ENCODE measurements at places on chromosomes 3 and 15. TPM values are rescaled to one million over a fixed set of nuclear protein-coding genes. Genes with fewer than 3 reads are reported as not detected.

UROC1 gene
- not detected for total RNA-seq

SSUH2 gene
- 0.66 TPM for total RNA-seq

FETUB gene
- total RNA-seq: not detected

GOLGA8T gene
- not detected for total RNA-seq

HESX1 gene
- total RNA-seq: not detected

THRB gene
- 0.56 TPM for total RNA-seq

MKRN2 gene
- 25.8 TPM for total RNA-seq

DNA sequence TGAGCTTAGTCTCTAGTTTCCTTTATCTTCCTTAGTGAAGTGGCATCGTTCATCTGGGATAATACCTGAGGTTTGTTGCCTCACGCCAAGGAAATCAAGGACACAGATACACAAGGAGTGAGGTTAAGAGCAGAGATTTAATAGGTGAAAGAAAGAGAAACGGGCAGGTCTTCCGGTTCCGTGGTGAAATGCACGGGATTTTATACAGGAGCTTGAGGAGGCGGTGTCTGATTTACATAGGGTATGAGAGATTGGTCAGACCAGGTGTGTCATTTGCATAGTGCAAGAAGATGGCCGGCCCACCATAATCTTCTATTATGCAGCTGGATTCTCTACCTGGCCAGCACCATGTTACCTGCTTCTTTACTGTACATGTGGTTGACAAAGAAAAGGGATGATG, 17.2 kb downstream of the ARRDC4 start:
- no peak overlapping the region for H3K27ac ChIP-seq
- H3K4me3 ChIP-seq: no peak overlapping the region
- H3K4me1 ChIP-seq: peaks cover 8% of the 10 kb centered on the region

- no peak overlapping the region for H3K4me3 ChIP-seq
- peaks cover 5% of the 10 kb centered on the region for H3K27me3 ChIP-seq
- peaks cover 32% of the 10 kb centered on the region for H3K4me1 ChIP-seq
- H3K27ac ChIP-seq: peak overlapping the region; percentile 49
- peaks cover under 1% of the 10 kb centered on the region for H3K36me3 ChIP-seq
Observed at GRCh38 chr3:32460031-32460749, 42.5 kb downstream of the CMTM6 start.

- peaks cover 1% of the 10 kb centered on the region for H3K27me3 ChIP-seq
- H3K27ac ChIP-seq: no peak overlapping the region
- DNase-seq: no peak
- H3K4me1 ChIP-seq: peaks cover 4% of the 10 kb centered on the region
- H3K36me3 ChIP-seq: no peaks in the 10 kb centered on the region
Observed at GRCh38 chr3:177578488-177578887, 381.2 kb upstream of the TBL1XR1 start.

DNA sequence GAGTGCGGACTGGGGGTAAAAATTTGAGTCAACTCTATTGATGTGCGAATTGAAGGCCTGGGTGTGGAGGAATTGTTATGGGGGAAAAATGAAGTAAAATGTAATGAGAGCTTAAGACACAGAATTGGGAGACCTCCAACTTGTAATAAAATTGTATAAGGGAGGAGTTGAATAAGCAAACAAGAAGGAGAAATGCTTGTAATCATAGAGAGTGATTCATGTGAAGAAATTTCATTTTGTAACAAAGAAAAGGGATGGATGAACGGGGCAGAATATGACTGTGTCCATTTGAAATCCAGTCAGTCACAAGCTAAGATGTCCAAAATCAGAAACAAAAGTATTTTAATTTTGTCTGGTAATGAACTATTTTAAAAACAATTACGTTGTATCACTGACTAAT, 552.3 kb downstream of the NAALADL2 start:
- H3K27me3 ChIP-seq: no peaks in the 10 kb centered on the region
- no peak for DNase-seq
- H3K27ac ChIP-seq: no peak overlapping the region

DNA sequence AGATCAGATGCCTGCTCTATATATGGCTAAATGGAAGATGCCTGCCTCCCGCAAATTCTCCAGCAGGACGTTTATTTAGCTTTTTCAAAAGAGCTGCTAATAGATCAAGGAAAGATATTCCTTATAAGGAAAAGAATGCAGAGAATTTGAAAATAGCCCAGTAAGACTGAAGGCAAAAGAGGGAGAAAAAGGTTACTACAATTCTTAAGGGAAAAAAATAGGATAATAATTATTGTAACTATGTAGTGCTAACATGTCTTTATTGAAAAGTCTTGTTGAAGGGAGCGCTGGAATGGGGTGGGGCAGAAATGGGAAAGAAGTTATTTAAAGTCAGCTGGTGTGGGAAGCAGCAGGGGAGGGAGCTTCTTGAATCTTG, 2.9 kb downstream of the TPM1 start:
- peaks cover 22% of the 10 kb centered on the region for H3K4me1 ChIP-seq
- H3K27ac ChIP-seq: no peak overlapping the region
- DNase-seq: no peak
- no peaks in the 10 kb centered on the region for H3K36me3 ChIP-seq
- no peak overlapping the region for H3K4me3 ChIP-seq
- H3K27me3 ChIP-seq: peaks cover 22% of the 10 kb centered on the region

DNA sequence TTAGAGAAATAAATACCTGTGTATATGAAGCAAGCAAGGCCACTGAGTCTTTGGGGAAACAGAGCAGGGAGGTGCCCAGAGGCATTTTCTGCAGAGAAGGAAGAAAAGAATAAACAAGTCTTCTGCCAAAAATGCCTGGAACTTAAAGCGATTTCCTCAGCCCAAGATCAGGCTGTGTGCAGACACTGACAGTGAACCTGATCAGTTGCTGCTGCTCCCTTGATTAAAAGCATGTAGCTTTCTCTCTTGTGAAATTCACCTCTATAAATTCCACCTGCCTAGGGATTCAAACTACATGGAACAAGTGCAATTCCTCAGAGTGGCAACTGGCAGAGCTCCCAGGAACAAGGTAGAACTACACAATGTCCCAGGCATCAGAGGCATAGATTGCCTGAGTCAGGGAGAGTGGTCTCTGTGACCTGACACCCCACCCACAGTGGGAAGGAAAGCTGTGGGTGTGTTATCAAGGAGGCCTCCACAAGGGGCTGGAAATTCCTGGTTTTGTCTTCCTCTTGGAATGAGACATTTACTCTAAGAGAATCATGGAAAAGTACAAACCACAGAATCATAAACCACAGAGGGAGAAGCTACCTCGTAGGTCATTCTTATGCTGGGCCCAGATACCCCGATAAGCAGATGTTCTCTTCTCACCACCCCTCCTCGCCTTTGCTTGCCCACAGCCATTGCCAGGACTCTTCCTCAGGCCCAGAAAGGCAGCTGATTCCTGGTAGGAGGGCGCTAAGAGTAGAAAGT, 1.8 kb upstream of the ZBTB38 start:
- H3K4me3 ChIP-seq: no peak overlapping the region
- H3K4me1 ChIP-seq: peaks cover 3% of the 10 kb centered on the region
- H3K27me3 ChIP-seq: no peaks in the 10 kb centered on the region
- no peaks in the 10 kb centered on the region for H3K36me3 ChIP-seq

GRCh38 chr15:57382215-57382614, 5.9 kb downstream of the CGNL1 start:
- no peak overlapping the region for H3K27ac ChIP-seq
- H3K27me3 ChIP-seq: peaks cover 2% of the 10 kb centered on the region
- DNase-seq: no peak
- H3K4me1 ChIP-seq: peaks cover 14% of the 10 kb centered on the region

DNA sequence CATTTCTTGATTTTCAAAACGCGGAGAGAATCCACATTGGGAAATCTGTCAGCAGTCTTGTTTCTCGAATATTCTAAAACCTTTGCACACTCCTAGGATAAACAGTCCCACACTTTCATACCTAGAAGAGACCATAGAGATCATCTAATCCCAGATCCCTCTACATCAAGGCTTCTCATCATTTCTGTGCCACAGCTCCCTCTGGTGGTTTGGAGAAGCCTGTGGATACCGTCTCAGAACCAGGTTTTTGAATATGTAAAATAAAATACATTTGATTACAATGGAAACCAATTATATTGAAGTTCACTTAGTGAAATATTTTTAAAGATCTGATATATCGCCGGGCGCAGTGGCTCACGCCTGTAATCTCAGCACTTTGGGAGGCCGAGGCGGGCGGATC, 211.9 kb upstream of the GOLGA6L4 start:
- peak; percentile 35 for DNase-seq
- H3K4me3 ChIP-seq: no peak overlapping the region
- H3K27ac ChIP-seq: no peak overlapping the region
- peaks cover 5% of the 10 kb centered on the region for H3K4me1 ChIP-seq

DNA sequence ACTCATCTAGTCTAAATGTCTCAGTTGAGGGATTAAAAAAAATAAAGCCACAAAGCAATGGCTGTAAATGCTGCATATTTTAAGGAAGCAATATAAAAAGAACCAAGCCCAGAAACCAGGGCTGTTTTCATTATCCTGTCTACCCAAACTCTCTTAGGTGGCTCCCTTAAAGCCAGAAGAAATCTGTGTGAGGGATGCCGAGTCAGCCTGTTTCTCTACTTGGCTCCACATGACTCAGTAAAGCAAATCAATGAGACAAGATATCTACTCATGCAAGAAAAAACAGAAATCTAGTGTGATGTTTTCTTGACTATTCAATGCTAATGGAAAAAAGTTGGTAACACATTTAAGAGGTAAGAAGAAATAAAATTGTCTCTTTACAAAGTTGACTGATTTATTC, 296.2 kb downstream of the ZBTB20 start:
- no peak overlapping the region for H3K4me3 ChIP-seq
- H3K27me3 ChIP-seq: no peaks in the 10 kb centered on the region
- peaks cover 6% of the 10 kb centered on the region for H3K4me1 ChIP-seq
- H3K27ac ChIP-seq: no peak overlapping the region

GRCh38 chr3:172154768-172155664, 115.6 kb downstream of the FNDC3B start:
- H3K36me3 ChIP-seq: no peaks in the 10 kb centered on the region
- no peak overlapping the region for H3K27ac ChIP-seq
- peaks cover 9% of the 10 kb centered on the region for H3K4me1 ChIP-seq
- DNase-seq: no peak
- no peaks in the 10 kb centered on the region for H3K27me3 ChIP-seq

- H3K27me3 ChIP-seq: no peaks in the 10 kb centered on the region
- H3K4me3 ChIP-seq: no peak overlapping the region
- no peak for DNase-seq
- H3K36me3 ChIP-seq: no peaks in the 10 kb centered on the region
- H3K27ac ChIP-seq: no peak overlapping the region
Observed at GRCh38 chr3:14647976-14648955, 3.3 kb upstream of the CCDC174 start.

DNA sequence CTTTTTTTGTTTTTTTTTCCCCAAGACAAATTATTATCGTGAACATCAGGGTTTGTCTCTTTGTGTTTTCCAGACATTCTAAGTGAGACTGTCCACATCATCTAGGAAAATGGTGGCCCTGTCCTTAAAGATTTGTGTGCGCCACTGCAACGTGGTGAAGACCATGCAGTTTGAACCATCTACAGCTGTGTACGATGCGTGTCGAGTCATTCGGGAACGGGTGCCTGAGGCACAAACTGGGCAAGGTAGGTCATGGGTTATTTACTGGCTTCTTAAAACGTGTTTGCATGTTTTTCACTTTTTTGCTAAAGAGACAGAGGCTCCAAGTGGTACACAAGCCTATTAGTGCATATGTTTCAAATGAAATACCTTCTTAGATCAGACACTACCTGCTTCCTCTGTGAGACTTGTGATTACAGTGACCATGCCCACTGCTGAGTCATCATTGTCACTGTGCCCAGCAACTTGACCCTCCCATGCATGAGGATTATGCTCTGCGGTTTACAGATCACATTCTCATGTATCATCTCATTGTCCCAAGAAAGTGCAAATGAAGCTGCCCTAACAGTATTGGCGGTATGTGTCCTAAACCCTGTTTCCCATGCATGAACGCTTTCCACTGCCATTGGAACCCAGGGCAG, 395.2 kb upstream of the TPM1 start:
- peaks cover 11% of the 10 kb centered on the region for H3K4me1 ChIP-seq
- no peaks in the 10 kb centered on the region for H3K36me3 ChIP-seq
- no peak for DNase-seq
- H3K4me3 ChIP-seq: no peak overlapping the region
- H3K27me3 ChIP-seq: no peaks in the 10 kb centered on the region

GRCh38 chr3:17580901-17581300, 161.5 kb downstream of the TBC1D5 start:
- DNase-seq: no peak
- no peaks in the 10 kb centered on the region for H3K36me3 ChIP-seq
- no peaks in the 10 kb centered on the region for H3K27me3 ChIP-seq
- H3K4me3 ChIP-seq: no peak overlapping the region

DNA sequence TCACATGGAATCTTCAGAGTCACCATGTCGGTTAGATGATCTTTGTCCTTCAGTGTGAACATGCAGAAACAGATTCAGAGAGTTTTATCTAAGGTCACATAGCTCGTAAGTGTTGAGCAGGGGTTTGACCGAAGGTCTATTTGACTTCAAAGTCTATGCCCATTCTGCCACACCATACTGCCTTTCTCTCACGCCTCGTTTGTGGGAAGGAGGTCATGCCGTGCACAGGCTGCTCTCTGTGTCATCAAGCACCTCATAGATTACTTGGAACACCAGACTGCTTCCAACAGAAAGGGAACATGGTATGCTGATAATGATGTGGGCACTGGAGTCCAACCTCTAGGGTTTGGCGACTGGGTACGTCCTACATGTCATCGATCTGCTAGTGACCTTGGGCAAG, 128.8 kb downstream of the SV2B start:
- DNase-seq: no peak
- H3K4me3 ChIP-seq: no peak overlapping the region
- peaks cover 2% of the 10 kb centered on the region for H3K27me3 ChIP-seq
- H3K4me1 ChIP-seq: peaks cover 10% of the 10 kb centered on the region

DNA sequence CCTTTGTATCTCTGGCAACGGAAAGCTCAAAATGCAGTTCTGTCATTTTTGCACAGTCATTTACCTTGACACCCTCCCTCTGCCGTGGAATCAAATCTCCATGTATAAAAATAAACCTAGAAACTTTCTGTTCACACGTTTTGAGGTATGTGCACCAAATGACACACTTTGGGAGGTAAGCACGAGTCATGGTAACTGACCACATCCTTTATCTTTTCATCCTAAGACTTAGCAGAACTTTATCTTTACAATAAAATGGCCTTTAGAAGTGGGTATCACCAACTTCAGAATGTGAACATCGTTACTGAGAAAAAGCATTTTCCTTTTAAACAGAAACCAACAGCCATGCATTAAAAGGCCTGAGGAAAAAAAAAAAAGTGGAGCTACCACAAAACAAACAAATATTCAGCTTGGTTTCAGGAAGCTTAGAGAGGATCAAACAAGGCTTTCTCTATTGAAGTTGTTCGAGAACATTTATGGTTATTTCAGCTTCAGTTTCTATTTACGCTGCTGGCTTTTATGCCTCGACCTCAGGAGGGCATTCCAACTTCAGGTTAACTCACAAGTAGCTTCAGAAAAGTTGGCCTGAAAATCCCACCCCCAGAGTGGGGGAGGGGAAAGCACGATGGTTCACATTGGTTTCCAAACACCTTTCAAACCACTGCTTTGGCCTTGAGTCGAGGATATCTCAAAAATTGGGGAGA, 171.1 kb upstream of the ICE2 start:
- no peak overlapping the region for H3K4me3 ChIP-seq
- H3K27me3 ChIP-seq: peaks cover under 1% of the 10 kb centered on the region
- no peak overlapping the region for H3K27ac ChIP-seq
- no peaks in the 10 kb centered on the region for H3K36me3 ChIP-seq
- DNase-seq: no peak

GRCh38 chr3:57796261-57796660, 40.2 kb downstream of the SLMAP start:
- no peak overlapping the region for H3K27ac ChIP-seq
- H3K27me3 ChIP-seq: no peaks in the 10 kb centered on the region
- no peaks in the 10 kb centered on the region for H3K4me1 ChIP-seq
- no peaks in the 10 kb centered on the region for H3K36me3 ChIP-seq

GRCh38 chr15:58264053-58264971, 126.1 kb downstream of the AQP9 start:
- no peaks in the 10 kb centered on the region for H3K4me1 ChIP-seq
- H3K27ac ChIP-seq: no peak overlapping the region
- H3K27me3 ChIP-seq: no peaks in the 10 kb centered on the region
- DNase-seq: no peak
- H3K4me3 ChIP-seq: no peak overlapping the region

All from glutamatergic neuron (in vitro differentiated cells).